T-helper 22 cell (primary cell): ENCODE measurements at places on chromosomes 16 and 17.
A peak's percentile ranks its signal among the peaks of the same experiment; 100 is the strongest.

DNA sequence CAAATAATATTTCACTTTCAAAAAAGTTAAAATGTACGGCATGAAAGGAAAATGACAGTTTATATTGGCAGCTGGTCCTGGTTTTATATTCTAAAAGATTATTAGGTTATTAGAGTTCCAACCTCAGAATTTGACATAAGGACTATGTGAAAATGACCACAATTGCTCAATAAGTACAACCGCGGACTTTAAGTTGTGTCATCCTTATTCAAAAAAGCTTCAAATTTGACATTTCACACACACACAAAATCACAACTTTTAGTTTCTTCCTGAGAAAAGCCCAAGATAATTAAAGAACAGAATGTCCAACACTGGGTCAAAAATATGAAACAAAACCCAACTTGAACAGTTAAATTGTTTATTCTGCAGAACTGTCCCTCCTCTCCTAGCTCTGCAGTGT lies 133.2 kb upstream of the AXIN2 start:
- DNase-seq = no peak

GRCh38 chr16:8373676-8374431 lies 216.5 kb downstream of the TMEM114 start:
- DNase-seq = no peak

- DNase-seq = no peak
Observed at GRCh38 chr17:3890082-3890877, 2.6 kb downstream of the CAMKK1 start.

- DNase-seq = no peak
Observed at GRCh38 chr16:64254443-64255367, 867.2 kb downstream of the CDH11 start.

DNA sequence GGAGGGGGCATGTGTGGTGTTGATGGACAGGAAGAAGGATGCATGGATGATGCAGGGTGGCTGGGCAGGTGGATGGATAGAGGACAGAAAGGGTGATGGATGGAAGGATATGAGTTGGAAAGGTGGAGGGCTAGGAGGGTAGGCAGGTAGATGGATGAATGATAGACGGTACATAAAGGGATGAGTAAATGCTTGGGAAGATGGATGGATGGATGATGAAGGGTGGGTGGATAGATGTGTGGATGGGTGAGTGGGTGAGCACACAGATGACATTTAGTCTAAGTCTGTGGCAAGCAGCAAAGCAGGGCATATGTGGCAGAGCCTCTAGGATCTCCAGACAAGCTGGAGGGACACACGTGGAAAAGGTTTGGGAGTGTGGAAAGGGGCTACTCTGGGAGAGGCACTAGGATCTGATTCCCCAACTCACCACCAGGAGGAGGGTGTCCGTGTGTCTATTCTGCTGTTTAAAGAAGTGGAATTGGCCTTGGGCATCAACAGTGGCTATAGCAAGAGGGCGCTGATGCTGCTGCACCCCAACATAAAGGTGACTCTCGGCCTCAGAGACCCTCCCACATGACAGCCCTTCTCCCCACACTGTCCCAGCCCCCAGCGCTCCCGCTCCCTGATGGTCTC lies 8.2 kb downstream of the PLD2 start:
- DNase-seq = no peak

- peak; percentile 74 for DNase-seq
Observed at GRCh38 chr17:80892900-80893603, 98.6 kb upstream of the CHMP6 start.

DNA sequence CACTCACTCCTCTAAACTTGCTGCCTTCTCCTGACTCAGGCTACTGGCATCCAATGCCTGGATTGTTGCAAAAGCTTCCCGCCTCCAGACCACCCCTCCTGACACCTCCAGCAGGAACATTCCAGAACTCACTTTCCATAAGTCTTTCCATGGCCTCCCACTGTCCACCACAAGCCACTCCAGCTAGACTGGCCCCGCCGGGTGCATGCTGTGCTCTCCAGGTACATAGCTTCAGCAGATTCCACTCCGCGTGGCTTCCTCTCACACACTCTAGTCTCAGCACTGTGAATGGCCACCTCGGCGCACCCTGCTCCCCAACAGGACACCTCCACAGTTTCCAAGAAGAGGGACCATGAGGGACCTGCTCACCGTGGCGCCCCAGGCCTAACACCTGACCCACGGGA lies 25.9 kb upstream of the FAAP100 start:
- no peak for DNase-seq

DNA sequence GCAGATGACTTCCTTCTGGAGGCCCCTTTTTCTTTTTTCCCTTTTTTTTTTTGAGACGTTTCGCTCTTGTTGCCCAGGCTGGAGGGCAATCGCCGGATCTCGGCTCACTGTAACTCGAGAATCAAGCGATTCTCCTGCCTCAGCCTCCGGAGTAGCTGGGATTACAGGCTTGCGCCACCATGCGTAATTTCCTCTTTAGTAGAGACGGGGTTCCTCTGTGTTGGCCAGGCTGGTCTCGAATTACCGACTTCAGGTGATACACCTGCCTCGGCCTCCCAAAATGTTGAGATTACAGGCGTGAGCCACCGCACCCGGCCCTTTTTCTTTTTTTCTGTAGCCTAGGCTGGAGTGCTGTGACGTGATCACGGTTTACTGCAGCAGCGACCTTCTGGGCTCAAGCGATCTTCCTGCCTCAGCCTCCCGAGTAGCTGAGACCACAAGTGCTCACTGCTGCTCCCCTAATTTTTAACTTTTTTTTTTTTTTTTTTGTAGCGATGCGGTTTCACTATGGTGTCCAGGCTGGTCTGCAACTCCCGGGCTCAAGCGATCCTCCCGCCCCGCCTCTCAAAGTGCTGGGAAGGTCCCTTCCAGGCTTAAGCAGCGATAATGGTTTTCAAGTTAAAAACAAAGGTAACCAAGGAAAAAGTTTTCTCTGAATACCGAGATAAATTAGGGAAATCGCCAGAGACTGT lies 956 bp upstream of the IST1 start:
- peak; percentile 28 for DNase-seq

GRCh38 chr17:28726226-28726626 lies at the start of gene TLCD1:
Gene TLCD1, minus strand, starts transcription at chr17:28726233. Its CDS starts 136 bp downstream, at chr17:28726097.
- DNase-seq = peak; percentile 58

DNA sequence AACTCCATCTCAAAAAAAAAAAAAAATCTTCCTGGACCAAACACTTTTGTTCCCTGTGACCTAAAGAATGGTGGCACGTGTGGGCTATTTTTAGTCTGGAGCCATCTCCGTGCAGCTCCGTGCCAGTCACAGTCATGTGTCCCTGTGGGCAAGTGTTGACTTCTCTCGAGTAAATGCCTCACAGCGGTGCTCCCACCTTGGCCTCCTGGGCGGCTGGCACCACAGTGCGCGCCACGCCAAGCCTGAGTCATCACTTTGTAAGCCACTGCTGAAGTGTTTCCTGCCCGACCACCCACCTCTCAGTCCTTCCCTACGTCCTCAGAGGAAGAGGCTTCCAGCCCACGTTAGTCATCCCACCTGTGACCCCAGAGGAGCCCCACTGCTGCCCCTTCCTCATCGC lies 10.9 kb upstream of the HEXD start:
- DNase-seq = no peak

DNA sequence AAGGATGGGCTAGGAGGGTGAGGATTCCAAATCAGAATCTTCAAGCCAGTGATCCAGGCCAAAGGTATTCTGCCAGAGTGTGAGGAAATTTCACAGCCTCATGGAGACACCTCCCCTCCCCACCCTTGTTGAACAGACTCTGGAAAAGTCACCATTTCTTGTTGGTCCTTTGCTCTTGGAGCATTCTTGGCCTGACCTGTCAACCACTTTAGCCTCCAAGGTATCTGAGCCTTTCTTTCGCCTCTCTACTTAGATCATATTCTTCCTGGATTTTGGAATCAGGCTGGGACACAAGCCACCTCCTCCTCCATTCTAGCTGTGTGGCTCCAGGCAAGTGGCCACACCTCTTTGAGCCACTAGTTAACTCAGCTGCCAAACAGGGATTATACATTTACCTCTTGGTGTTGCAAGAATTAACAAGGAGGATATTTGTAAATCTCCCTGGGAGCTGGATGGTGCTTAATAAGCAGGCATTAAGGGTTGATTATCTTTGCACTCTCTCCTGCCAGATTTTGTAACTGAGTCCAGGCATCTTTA lies 193.5 kb downstream of the WWOX start:
- DNase-seq = no peak

- DNase-seq = no peak
Observed at GRCh38 chr17:72580321-72581127, 459.7 kb downstream of the SOX9 start.

- DNase-seq = no peak
Observed at GRCh38 chr16:51392521-51393187, 241.6 kb upstream of the SALL1 start.

- DNase-seq = no peak
Observed at GRCh38 chr17:75428543-75429469, 23.3 kb upstream of the GRB2 start.

- no peak for DNase-seq
Observed at GRCh38 chr16:35431829-35432663, 1972.6 kb downstream of the TP53TG3F start.

- no peak for DNase-seq
Observed at GRCh38 chr16:483341-484075, 44.0 kb upstream of the CAPN15 start.

DNA sequence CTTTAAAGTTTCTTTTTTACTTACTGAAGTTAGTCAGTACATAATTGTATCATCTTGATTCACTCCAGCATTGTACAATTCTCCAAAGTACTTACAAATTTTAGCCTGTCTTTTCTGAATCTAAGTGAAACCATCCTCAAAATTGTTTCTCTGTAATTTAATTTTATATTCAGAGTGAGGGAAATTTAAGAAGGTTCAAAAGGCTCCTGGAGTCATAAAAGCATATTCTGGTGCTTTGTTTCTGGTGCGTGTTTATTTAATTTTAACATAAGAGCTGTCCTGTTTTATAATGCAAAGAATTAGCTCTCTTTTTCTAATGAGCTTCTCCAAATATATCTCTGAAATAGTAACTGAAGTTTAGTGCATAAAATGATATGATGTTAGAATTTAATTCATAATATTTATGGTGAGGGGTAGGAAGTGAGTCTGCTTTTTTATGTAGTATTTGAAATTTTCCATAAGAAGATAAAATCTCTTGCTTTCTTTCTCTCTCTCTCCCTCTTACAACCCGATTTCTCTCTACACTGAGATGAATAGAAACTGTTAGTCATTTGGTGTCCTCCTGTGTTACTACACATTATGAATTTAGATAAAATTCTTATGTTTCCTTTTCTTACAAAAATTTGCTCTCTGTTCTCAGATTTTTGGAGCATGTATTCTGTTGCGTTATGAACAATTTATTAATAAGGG lies 339.8 kb downstream of the BCAS3 start:
- no peak for DNase-seq
